Activated CD4-positive, alpha-beta T cell treated with anti-CD3 and anti-CD28 coated beads, Interleukin-10, Interleukin-2, amounts not matched to agents 100 ng/mL and 50 ng/mL, durations not matched to agents 16 hours and 8 hours (primary cell): ENCODE measurements at places on chromosomes 7 and 10.
A peak's percentile ranks its signal among the peaks of the same experiment; 100 is the strongest.

DNA sequence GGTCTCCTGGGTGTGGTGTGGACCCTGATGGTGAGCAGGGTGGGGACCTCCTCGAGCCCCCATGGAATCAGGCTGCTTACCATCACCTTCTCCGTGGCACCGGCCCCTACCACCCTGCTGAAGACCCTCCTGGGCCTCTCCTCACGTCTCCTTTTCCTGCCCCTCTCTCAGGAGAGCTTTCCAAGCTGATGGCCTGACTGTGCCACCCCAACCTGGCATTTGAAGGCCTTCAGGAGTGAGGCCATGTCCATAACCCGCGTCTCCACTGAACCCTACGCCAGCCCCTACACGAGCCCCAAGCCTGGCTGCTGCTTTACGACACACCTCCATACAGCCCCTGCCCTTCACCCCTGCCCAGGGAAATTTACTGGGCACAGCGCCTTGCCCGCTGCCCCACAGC lies 55.4 kb downstream of the ZRANB1 start:
- no peak for DNase-seq

DNA sequence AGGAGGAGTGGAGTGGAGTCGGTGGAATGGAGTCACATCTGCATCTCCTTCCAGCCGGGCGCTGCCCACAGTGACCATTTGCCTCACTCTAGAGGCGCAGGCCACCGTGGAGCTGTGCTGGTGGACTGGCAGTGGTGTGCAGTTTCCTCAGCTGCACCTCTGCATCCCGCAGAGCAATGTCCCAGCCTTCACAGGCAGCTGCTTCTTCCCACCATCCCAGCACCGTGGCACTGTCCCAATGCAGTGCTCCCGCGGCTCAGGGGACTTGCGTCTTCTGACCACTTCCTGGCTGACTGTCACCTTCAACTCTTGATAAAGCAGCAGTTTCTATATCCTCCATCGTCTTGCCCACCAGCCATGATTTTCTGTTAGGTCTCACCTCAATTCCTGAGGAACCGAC lies 90.3 kb upstream of the SFMBT2 start:
- peak; percentile 28 for DNase-seq

- no peak for DNase-seq
These were observed 50.5 kb downstream of the CSGALNACT2 start for GRCh38 chr10:43188702-43189101.

- peak; percentile 19 for DNase-seq
These were observed 122.9 kb downstream of the LYZL1 start for GRCh38 chr10:29411666-29412315.

DNA sequence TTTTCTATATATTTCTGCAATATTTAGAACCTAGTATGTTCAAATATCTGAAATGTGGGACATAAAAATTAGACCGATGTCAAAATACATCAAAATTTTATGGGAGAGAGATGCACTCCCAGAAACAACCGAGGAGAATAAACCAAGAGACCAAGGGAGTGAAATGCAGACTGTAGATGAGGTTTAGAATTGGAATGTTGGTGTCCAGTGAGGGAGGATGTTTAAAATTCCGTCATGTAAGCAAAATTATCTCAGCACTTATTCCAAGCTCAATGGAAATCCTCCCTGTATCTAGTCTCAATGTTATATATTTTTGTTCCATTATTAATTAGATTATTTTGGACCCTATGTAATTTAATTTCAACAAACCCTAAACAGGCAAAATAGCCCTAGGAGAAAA lies 61.9 kb upstream of the MAGI2 start:
- DNase-seq, result no peak

- DNase-seq, result no peak
These were observed 99.3 kb upstream of the NFE2L3 start for GRCh38 chr7:26052706-26053105.

DNA sequence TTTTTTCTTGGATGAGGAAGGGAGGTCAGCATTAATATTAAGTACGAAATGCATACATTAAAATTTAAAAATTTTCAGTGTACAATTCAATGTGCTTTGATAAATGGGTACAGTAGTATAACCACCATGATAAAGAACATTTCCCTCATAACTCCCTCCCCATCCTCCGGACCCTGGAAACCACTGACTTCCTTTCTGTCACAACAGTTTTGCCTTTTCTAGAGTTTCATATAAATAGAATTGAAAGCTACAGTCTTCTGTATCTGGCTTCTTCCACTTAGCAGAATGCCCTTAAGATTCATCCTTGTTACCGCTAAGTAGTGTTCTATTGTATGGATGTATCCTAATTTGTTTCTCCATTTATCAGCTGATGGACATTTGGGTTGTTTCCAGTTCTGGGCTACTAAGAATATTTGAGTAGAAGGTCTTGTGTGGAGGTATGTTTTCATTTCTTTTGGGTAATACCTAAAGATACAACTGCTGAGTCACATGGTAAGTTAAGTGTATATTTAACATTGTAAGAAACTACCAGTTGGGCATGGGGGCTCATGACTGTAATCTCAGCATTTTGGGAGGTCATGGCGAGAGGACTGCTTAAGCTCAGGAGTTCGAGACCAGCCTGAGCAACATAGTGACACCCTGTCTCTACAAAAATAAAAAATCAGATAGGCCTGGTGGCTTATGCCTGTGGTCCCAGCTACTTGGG lies 30.8 kb downstream of the ABI1 start:
- no peak for DNase-seq

GRCh38 chr7:128865996-128866877 lies 3.6 kb downstream of the ATP6V1F start:
- no peak for DNase-seq

DNA sequence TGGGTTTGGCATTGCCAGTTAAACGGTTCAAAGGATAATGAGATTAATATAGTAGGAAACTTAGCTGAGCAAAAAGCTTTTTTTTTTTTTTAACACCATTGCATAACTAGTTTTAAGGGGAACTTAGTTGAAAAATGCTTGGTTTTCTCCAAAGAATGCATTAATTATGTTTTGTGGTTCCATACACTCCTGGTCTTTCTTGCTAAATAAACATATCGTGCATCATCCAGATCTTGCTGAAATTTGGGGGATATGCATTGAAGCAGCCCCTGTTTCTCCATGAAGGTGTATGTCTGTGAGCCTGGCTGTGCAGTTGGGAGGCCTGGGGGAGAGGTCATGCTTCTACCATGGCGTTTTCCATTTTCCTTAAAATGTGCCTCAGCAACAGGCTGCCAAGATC lies 558.2 kb upstream of the GALNT17 start:
- DNase-seq, result no peak

DNA sequence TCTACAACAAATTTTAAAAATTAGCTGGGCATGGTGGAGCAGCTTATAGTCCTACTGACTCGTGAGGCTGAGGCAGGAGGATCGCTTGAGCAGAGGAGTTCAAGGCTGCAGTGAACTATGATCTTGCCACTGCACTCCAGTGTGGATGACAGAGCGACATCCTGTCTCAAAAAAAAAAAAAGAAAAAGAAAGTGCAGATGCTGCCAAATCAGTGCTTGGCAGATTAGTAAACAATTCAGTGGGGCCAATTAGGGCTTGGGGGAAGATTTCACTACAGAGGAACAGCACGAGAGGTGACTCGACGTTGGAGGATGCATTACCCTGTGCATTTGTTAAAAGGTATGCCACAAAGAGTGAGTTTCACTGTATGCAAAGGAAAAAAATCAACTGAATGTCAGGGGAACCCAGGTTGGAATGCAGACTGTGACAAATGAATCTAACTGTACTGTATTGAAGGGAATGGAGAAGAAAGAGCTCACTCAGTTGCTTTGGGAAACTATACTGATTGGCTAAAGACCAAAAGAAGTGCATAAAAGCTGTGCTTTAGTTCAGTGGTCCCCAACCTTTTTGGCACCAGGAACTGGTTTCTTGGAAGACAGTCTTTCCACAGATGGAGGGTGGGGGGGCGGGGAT lies 31.6 kb downstream of the GARIN1A start:
- DNase-seq, result no peak

- no peak for DNase-seq
These were observed 43.3 kb upstream of the HBP1 start for GRCh38 chr7:107125475-107125874.

GRCh38 chr7:92205987-92206386 lies 27.0 kb upstream of the LRRD1 start:
- DNase-seq, result no peak

DNA sequence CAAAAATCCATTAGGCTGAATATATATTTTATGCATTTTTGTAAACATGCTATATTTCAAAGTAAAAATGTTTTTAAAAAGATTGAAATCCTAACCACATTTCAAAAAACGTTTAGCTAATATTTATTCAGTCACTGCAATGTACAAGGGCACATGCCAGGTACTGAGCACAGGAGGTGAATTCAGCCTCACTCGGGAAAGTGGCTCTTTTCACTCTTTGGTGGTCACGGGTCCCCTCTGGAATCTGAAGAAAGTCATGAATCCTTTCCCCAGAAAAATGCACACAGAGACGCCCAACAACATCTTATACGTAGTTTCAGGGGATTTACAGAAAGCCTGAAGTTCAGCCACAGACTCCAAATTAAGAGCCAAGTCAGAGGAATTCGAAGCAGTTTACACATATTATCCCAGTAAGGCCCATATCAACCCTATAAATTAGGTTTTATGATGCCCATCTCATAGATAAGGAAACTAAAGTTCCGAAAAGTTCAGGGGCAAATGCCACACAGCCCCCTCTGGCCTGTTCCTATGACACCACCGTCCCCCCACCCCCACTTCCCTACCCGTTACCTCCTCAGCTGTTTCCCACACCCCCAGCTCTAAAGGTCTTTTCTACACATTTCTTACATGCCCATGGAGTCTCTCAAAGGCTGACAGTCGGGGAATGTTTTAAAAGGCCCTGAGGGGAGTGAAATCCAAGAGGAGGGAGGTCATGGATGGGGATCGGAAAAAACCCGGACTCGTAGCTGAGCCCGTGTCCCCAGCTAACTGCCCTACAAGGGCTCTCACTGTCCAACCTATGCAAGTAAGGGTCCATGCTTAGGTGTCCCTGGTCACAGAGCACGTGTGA lies 9.6 kb upstream of the SVOPL start:
- DNase-seq, result no peak

GRCh38 chr10:3528823-3529403 lies 256.1 kb downstream of the KLF6 start:
- no peak for DNase-seq

- no peak for DNase-seq
These were observed 612.9 kb downstream of the PTPRN2 start for GRCh38 chr7:157974678-157975230.

DNA sequence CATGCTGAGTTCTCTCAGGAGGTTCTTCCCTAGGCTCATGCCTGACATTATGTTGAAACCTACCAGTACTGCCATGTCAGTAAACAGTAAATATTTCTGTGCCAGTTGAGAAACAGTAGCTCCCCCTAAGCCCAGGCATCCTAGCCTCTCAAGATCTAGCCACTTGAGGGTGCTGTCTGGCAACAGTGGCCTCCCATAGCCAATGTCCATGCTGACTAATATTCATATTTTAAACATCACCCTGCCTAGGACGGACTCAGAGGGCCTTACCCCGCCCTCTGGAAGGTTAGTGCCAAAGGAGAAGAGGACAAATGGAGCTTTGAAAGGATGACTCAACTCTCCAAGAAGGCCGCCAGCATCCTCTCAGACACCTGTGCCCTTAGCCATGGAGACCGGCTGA lies 7.7 kb downstream of the ACSM6 start:
- no peak for DNase-seq

GRCh38 chr7:113787106-113787505 lies 131.7 kb downstream of the PPP1R3A start:
- DNase-seq, result no peak

DNA sequence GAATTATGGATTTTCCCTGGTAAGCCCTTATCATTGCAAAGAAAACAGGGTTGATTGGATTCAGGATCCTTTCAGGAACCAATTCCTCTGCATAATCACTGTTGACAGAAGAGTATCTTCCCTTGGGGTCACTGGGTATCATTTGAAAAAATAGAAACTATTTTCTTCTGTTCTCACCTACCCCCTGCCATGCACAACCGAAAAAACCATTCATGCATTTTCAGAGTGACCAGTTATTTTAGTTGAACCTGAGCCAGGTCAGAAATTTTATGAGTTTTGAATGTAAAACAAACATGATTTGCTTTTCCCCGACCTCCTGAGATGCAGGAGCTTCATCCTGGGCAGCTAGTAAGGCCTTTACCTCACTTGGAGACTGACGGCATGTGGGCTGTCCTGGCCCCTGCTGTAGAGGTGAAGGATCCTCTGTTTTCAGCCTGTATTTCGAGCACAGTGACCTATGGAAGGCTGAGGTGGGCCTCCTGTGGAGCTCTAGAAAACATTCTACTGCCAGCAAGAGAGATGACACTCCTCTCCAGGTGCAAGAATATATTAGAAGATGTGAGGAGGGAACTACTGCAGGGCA lies 30.1 kb downstream of the TMEM178B start:
- no peak for DNase-seq

DNA sequence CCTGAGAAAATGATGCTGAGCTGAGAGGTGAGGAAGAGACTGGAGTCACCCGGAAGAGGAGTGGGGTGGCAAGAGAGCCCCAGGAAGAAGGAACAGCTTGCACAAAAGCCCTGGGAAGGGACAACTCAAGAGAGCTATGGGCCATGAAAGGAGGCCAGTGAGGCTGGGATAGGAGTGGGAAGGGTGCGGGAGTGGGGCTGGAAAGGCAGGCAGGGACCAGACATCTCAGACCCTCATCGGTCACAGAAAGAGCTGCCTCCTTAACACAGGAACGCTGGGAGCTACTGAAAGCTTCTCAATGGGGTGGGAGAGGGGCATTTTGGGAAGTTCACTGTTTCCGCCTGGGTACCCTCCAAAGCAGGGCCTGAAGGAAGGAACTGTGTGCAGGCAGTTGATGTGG lies 122.0 kb upstream of the UNC5B start:
- no peak for DNase-seq
